Pons (tissue), 1 donor: ENCODE measurements at places on chromosomes 1 and 21.

- DNase-seq = no peak
These were observed 97.6 kb downstream of the EPHB2 start for GRCh38 chr1:22808186-22808675.

- no peak for DNase-seq
These were observed 16.2 kb upstream of the DNASE2B start for GRCh38 chr1:84382127-84382526.

DNA sequence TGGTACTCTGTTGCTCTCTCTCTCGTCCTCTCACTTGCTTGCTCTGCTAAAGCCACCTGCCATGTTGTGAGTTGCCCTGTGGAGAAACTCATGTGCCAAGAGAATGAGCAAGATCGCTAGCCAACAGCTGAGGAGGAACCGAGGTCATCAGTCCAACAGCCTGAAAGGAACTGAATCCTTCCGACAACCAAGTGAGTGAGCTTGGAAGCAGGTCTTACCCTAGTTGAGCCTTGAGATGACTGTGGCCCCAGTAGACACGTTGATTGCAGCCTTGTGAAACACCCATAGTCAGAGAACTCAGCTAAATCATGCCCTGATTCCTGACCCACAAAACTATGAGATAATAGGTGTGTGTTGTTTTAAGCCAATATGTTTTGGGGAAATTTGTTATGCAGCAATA is 48.1 kb upstream of the BACH1 start:
- no peak for DNase-seq

GRCh38 chr1:76542359-76542758 is 324.9 kb upstream of the ST6GALNAC5 start:
- DNase-seq = no peak

DNA sequence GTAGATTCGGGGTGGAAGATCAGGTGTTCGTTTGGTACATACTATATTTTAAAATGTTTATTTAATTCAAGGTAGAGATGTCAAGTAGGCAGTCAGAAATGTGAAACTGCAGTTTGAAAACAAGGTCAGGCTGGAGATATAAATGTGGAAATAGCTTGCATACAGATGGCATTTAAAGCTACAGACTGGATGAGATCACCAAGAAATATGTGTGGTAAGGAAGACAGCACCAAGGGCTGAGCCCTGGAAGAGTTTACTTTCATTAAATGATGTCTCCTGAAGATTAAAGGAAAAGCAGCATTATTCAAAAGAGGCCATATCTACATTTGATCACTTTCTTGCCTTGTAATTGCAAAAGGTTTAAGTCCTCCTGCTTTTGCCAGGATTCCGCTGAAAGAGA is 271.3 kb downstream of the PTBP2 start:
- DNase-seq = no peak

DNA sequence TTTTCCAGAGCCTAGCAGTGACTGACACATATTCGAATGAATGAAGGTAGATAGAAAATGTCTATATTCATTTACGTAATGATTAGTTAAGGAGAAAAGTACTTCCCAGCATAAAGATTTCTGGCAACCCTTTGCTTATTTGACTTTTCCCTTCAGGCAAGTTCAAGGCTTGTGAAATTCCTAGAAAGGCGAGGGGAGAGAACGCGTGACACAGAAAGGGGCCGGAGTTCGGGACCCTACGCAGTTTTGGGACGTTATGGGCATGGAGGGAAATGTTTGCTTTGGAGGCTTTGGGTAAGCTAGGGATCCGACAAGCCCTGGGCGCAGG is 472 bp upstream of the USP25 start:
- no peak for DNase-seq

- no peak for DNase-seq
These were observed 61.7 kb downstream of the ERICH3 start for GRCh38 chr1:74611887-74612286.

DNA sequence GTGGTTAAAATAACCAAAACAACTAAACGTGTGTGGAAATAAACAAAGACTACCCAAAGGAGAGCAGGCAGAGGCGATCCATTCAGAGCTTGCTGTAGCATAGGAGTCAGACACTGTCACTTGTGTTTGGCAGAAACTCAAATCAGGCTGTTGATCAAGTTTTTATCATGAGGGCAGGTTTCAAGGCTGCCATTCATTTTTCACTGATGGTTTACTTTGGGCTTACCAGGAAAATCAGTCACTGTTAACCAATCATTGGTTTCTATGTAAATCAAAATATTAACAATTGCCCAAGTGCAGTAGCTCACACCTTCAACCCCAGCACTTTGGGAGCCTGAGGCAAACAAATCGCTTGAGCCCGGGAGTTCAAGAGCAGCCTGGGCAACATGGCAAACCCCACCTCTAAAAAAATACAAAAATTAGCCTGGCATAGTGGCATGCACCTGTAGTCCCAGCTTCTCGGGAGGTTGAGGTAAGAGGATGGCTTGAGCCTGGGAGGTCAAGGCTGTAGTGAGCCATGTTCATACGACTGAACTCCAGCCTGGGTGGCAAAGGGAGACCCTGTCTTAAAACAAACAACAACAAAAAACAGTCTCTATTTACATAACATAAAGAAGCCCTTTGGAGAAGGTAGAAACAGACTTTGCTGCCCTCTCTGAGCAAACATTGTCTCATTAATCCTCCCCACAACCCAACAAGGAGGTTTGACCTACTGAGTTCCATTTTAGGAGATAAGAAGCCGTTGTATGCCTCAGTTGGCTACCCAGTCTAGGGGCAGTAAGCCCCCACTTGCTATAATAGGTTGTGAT is 21.1 kb upstream of the ETS2 start:
- DNase-seq = no peak

- no peak for DNase-seq
These were observed 65.4 kb downstream of the ABCA4 start for GRCh38 chr1:94055459-94056122.

DNA sequence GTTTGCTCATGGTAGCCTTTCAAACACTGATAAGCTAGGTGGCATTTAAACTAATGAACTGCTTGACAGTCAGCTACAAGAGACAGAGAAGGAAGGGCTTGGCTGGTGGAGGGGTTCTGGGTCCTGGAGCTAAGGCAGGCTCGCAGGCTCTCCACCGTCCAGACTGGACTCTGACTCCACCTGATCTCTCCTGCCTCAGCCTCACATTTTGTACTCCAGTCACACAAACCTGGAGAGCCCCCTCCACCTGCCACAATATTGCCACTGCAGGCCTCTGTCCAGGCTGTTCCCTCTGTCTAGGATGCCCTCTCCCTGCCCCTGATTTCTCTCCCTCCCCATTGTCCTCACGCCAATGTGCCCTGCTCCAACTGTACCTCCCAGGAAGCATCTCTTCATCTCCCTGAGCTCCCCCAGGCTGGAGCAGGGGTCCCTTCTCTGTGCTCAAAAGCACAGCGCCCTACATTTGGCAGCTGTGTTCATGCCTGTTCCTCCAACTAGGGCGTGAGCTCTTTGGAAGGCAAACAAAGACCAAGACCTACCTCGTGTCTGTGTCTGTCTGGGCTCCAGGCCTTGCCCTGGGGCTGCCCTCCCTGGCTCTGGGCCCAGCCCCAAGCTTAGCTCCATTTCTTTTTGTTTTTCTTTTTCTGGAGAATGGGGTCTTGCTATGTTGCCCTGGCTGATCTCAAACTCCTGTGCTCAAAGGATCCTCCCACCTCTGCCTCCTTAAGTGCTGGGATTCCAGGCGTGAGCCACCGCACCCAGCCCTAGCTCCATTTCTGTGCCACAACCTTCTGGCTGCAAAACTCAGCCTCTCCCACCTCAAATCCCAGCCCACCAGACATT is 2.9 kb downstream of the TIE1 start:
- DNase-seq = no peak

DNA sequence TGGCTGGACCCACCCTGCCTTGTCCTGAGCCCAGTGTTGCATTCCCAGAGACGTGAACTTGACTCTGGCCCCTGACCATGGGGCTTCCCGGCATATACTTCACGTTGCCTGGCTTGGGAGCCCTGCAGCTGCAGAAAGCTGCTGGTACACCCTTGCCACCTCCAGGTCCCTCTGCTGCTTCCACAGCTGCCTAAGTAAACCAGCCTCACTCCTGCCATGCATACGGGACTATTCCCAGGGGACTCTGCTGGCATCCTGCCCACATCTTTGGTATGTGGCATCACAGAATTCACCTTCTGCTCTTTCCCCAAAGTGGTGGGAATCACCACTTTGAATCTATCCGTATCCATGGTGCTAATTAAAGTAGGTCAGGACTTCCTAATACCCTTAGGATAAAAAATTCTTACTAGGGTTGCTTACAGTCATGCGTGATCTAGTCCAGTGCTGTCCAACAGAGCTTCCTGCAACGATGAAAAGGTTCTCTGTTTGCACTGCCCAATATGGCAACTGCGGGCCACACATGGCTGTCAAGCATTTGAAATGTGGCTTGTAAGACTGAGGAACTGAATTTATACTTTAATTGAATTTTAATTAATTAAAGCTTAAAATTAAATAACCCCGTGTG is 203.0 kb downstream of the GRIK3 start:
- DNase-seq = peak; percentile 42

DNA sequence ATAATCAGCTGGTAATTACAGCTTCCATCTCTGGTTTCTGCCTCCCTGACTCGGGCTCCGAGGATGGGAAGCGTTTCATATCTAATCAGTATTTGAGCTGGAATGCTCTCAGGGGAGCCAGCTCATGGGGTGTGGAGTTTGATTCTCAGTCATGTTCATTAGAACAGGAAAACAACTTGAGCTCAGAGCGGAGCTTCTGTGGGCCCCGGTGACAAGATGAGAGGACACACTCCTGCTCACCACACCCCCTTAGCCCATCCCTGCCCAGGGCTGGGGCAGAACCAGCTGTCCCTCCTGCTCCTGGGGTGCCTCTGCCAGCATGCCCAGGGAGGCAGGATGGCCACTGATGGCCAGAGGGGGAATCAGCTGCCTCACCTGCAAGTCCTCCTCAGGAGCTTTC is 726.0 kb downstream of the PTPRU start:
- no peak for DNase-seq

- DNase-seq = no peak
These were observed 4.1 kb downstream of the LEPR start for GRCh38 chr1:65424573-65424889.

DNA sequence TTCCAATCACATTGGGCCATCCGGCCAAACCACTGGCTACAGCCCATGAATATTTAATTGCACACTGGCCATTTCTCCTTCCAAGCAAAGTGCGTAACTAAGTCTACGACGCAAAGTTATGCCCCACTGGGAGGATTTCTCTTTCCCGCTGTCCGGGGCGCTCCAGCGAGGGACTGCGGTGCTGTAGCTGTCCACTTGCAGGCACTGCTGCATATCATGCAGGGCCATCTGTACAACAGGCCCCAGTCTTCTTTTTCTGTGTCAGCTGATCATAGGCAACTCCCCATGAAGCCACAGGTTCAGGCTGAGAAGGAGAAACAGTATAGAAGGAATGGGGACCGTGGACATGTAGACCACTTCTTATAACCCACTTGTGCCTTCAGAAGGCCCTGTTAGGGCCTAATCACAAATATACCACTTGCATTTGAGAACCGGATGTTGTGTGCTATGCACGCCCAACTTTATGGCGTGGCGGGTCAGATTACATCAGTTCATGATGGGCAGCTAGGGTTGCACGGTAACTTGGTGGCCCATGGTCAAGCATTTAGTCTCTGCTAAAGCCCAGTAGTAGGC is 58.0 kb downstream of the ADSS2 start:
- no peak for DNase-seq

- DNase-seq = no peak
These were observed 129.5 kb upstream of the ERRFI1 start for GRCh38 chr1:8155528-8156186.

GRCh38 chr1:36087233-36088123 is 1.2 kb upstream of the ADPRS start:
- no peak for DNase-seq
